Hepatocyte (in vitro differentiated cells): ENCODE measurements at places on chromosomes 5 and 9. TPM values are rescaled to one million over a fixed set of nuclear protein-coding genes. Genes with fewer than 3 reads are reported as not detected.

GRCh38 chr5:142722146-142722545 is 36.3 kb upstream of the FGF1 start:
- no peak for DNase-seq
- H3K4me3 ChIP-seq: no peak overlapping the region
- H3K4me1 ChIP-seq: peaks cover 10% of the 10 kb centered on the region
- H3K36me3 ChIP-seq: no peaks in the 10 kb centered on the region
- H3K27me3 ChIP-seq: peaks cover 3% of the 10 kb centered on the region

DNA sequence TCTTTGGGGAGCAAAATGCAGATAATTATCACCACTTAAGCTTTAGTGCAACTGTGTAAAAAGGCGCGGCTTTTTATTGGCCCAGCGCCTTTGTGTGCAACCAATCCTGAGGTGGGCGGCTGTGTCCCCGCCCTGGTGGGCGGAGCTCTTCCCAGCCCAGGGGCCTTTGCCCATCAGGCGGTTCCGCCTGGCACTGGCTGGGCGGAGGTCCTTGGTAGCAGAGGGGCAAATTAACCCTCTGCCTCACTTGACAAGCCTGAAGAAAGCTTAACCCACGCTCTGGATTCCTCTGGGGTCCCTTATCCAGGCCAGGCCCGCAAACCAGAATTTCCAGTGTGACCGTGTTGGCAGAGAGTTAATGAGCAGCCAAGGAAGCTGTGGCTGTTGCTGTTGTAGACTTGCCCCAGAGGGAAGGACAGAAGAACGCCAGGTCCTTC is 12.8 kb upstream of the NIPAL4 start:
- peak; percentile 55 for DNase-seq
- peak overlapping the region; percentile 45 for H3K27ac ChIP-seq
- H3K27me3 ChIP-seq: no peaks in the 10 kb centered on the region
- no peaks in the 10 kb centered on the region for H3K36me3 ChIP-seq
- H3K4me1 ChIP-seq: peaks cover 8% of the 10 kb centered on the region

DNA sequence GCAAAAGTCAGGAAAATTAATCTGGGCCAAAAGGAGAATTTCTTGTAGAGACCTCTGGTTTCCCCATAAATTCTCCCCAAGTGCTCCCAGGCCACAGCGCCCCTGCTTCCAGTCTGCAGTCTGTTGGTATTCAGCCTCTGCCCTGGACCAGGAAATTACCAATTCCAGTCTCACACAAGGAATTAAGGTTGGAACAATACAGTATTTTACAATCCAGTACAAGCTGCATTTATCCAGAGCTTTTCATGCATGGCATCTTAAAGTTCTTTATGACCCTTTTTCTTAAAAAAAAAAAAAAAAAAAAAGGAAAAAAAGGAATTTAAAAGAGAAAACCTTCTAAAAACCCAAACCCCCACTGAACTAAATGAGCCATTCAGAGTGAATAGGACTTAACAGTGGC is 139.6 kb upstream of the RANBP3L start:
- H3K27me3 ChIP-seq: no peaks in the 10 kb centered on the region
- H3K4me3 ChIP-seq: no peak overlapping the region
- no peaks in the 10 kb centered on the region for H3K36me3 ChIP-seq
- peaks cover 33% of the 10 kb centered on the region for H3K4me1 ChIP-seq

- no peak overlapping the region for H3K27ac ChIP-seq
- no peaks in the 10 kb centered on the region for H3K4me1 ChIP-seq
- H3K27me3 ChIP-seq: no peaks in the 10 kb centered on the region
Observed at GRCh38 chr5:23977997-23978396, 470.6 kb downstream of the PRDM9 start.

- H3K4me1 ChIP-seq: peaks cover 9% of the 10 kb centered on the region
- no peaks in the 10 kb centered on the region for H3K36me3 ChIP-seq
- H3K4me3 ChIP-seq: peak overlapping the region; percentile 60
Observed at GRCh38 chr5:142771666-142772065, 1.5 kb downstream of the ARHGAP26 start.

- H3K4me3 ChIP-seq: no peak overlapping the region
- no peak for DNase-seq
- no peak overlapping the region for H3K27ac ChIP-seq
- no peaks in the 10 kb centered on the region for H3K36me3 ChIP-seq
Observed at GRCh38 chr9:135065804-135066203, 21.7 kb upstream of the OLFM1 start.

GRCh38 chr9:136720898-136721338 is 8.5 kb downstream of the DIPK1B start:
- H3K27me3 ChIP-seq: no peaks in the 10 kb centered on the region
- no peak for DNase-seq
- no peaks in the 10 kb centered on the region for H3K36me3 ChIP-seq
- peak overlapping the region; percentile 58 for H3K27ac ChIP-seq
- H3K4me1 ChIP-seq: peaks cover 17% of the 10 kb centered on the region
- no peak overlapping the region for H3K4me3 ChIP-seq

DNA sequence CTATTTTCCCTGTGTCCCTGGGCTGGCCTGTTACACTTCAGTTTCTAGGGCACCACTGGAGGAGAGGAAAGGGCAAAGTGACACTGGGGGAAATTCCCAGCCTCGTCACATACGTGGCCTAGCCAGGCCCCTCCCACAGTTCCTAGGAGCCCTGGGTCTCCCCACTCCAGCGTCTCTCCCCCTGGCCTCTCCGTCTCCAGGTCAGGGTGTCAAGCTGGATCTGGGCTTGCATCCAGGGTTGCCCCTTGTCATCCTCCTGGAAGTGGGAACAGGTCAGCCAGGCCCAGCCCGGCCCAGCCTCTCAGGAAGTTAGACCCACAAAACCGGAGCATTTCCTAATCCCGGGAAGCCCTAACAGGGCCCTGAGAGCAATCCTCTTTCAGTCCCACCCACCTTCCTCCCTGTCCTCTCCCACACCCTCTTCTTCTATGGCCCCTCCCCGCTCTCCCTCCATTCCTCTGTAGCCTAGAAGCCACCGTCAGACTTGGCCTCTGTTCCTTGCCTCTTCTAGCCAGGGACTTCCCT is 4.7 kb upstream of the TNIP1 start:
- no peaks in the 10 kb centered on the region for H3K27me3 ChIP-seq
- H3K27ac ChIP-seq: peak overlapping the region; percentile 85
- no peaks in the 10 kb centered on the region for H3K36me3 ChIP-seq
- H3K4me1 ChIP-seq: peaks cover 25% of the 10 kb centered on the region

DNA sequence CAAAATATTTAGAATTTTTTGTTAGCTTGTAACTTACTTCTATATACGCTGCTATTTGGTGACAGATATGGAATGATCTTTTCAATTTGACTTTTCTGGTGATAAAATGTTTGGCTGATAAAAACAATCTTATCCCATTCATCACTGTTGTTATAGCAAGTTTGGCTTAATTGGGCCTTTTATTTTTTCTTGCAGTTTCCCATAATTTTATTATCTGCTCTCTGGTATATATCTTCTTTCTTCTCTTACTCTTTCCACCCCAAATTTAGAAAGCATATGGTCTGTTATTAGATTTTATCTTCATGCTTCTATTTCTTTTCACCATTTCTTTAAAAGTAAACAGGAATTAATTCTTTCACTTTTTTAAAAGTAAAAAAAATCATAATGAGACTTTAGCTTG is 474.4 kb downstream of the TLE1 start:
- no peak for DNase-seq
- H3K27ac ChIP-seq: no peak overlapping the region
- H3K4me1 ChIP-seq: no peaks in the 10 kb centered on the region
- H3K4me3 ChIP-seq: no peak overlapping the region

DNA sequence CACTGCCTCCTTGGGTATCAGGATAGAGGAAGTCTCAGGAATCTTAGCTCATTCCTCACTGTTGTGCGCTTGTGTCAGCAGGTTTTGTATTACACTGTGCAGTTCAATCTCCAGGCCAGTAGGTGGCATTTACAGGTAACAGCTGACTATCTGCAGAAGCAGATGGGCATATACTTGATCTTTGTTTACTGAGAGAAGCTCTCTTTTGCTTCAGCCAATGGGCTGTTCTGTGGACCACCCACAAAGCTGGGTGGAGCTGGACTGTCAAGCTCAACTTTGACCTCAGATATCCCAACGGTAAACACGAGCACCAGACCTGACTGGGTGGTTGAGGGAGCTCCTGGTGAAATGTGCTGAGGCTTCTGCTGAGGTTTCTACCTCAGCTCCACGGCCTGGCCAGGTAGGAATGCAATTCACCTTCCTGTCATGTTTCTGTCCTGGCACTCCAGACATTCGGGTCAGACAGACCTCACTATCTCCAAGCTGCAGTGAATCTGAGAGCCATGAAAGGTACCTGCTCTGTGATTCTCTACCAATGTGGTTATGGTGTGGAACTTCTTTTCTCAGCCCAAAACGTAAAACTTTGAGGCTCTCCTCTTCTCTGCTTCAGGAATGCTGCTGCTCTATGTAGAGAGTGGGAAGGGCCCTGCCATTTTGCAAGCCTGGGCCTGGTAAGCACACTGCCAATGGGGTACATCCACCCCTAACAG is 167.9 kb upstream of the ACTBL2 start:
- H3K4me1 ChIP-seq: no peaks in the 10 kb centered on the region
- H3K4me3 ChIP-seq: no peak overlapping the region
- H3K27me3 ChIP-seq: no peaks in the 10 kb centered on the region
- H3K36me3 ChIP-seq: no peaks in the 10 kb centered on the region
- peak overlapping the region; percentile 9 for H3K27ac ChIP-seq

- H3K4me1 ChIP-seq: peaks cover 13% of the 10 kb centered on the region
- no peaks in the 10 kb centered on the region for H3K27me3 ChIP-seq
- no peaks in the 10 kb centered on the region for H3K36me3 ChIP-seq
- no peak overlapping the region for H3K4me3 ChIP-seq
Observed at GRCh38 chr5:55446640-55447351, 88.0 kb downstream of the PLPP1 start.

- H3K27me3 ChIP-seq: no peaks in the 10 kb centered on the region
- peaks cover 23% of the 10 kb centered on the region for H3K4me1 ChIP-seq
- no peak overlapping the region for H3K27ac ChIP-seq
- H3K36me3 ChIP-seq: no peaks in the 10 kb centered on the region
Observed at GRCh38 chr5:53035868-53036381, 46.8 kb downstream of the ITGA2 start.

DNA sequence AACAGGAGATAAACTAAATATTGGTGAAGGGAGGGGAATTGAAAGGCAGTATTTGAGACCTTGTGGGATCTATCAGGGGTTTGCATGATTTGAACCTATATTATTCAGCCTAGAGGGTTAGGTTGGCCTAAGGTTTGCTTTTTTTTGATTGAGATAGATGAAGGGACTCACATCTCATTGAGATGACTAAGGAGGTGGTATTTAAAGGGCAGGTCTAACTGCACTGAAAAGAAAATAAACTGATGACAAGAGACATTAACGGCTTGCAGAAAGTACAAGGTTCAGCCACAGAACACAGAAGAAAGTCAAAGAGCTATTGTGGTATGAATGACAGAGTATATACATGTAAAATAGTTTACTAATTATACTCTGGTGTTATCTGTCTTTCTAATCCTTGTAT is 412.7 kb downstream of the CDH10 start:
- peak; percentile 8 for DNase-seq
- H3K4me3 ChIP-seq: no peak overlapping the region
- no peaks in the 10 kb centered on the region for H3K27me3 ChIP-seq
- no peaks in the 10 kb centered on the region for H3K4me1 ChIP-seq
- no peak overlapping the region for H3K27ac ChIP-seq
- H3K36me3 ChIP-seq: no peaks in the 10 kb centered on the region

DNA sequence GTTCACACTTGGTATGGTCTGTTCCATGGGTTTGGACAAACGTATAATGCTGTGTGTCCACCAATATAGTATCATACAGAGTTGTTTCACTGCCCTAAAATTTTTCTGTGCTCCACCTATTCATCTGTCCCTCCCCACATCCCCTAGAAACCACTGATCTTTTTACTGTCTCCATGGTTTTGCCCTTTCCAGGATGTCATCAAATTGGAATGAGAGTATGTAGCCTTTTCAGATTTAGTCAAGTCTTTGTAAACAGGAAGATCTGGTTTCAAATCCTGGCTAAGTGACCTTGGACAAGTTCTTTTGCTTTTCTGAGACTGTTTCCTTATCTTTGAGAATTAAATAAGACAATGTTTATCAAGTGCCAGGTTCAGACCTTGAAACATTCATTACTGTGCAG is 13.2 kb upstream of the LVRN start:
- no peak overlapping the region for H3K27ac ChIP-seq
- no peaks in the 10 kb centered on the region for H3K4me1 ChIP-seq
- no peak overlapping the region for H3K4me3 ChIP-seq
- no peaks in the 10 kb centered on the region for H3K27me3 ChIP-seq

DNA sequence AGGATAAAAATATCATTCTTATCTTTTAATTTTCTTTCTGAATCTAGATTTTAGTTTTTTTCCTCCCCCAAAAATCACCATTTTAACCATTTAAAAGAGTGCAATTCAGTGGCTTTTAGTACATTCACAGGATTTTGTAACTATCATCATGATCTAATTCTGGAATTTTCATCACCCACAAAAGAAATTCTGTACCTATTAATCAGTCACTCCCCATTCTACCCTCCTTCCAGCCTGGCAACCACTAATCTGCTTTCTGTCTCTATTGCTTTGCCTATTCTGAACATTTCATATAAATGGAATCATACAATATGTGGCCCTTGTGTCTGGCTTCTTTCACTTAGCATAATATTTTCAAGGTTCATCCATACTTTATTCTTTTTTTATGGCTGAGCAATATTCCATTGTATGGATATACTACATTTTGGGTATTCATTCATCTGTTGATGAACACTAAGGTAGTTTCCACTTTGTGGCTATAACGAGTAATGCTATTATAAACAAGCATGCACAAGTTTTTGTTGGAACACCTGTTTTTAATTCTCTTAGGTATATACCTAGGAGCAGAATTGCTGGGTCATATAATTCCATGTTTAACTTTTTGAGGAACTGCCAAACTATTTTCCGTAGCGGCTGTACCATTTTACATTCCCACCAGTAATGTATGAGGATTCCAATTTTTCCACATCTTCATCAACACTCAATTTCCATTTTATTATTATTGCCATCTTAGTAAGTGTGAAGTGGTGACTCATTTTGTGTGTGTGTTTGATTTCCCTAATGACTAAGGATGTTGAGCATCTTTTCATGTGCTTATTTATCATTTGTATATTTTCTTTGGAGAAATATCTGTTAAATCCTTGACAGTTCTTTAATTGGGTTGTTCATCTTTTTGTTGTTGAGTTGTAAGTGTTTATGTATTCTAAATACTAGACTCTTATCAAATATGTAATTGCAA is 340.3 kb downstream of the CWC27 start:
- no peak overlapping the region for H3K27ac ChIP-seq
- no peak overlapping the region for H3K4me3 ChIP-seq
- no peaks in the 10 kb centered on the region for H3K36me3 ChIP-seq
- H3K27me3 ChIP-seq: no peaks in the 10 kb centered on the region

TMEM232 gene
- total RNA-seq: 2.4 TPM in 2 replicates

SHC3 gene
- 1.4 and 1.8 TPM in 2 replicates for total RNA-seq

C5orf52 gene
- not detected in 2 replicates for total RNA-seq

NKD2 gene
- total RNA-seq: 1.4 and 2.0 TPM in 2 replicates

FAM221B gene
- total RNA-seq: not detected in 2 replicates

LMX1B gene
- total RNA-seq: 0.24 TPM in 1 of 2 replicates, not detected in the other

TMOD1 gene
- total RNA-seq: 0.32 and 0.47 TPM in 2 replicates

PRDM9 gene
- 0.56 TPM in 1 of 2 replicates, not detected in the other for total RNA-seq

TMC1 gene
- 0.20 TPM in 1 of 2 replicates, not detected in the other for total RNA-seq

KLF9 gene
- total RNA-seq: 29.4 and 31.9 TPM in 2 replicates
